ENCODE measurements at places on chromosomes 11 and 22.

GRCh38 chr11:64059339-64060140 is 23.8 kb downstream of the FLRT1 start:
- DNase-seq: no peak

DNA sequence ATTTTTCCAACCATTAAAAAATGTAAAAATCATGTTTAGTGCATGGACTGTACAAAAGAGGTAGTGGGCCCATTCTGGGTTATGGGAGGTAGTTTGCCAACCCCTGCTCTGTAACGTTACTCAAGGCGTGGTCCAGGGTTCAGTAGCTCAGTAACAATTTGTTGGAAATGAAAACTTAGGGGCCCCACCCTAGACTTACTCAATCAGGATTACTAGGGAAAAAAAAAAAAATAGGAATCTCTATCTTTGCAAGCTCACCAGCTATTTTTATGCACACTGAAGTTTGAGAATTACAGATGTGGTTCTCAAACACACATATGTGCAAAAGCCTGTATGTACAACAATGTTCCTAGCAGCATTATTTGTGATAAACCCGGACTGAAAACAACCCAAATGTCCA is 17.3 kb upstream of the LMO2 start:
- no peak for DNase-seq

- no peak for DNase-seq
Measured at GRCh38 chr11:129102225-129102624, 89.9 kb downstream of the ARHGAP32 start.

DNA sequence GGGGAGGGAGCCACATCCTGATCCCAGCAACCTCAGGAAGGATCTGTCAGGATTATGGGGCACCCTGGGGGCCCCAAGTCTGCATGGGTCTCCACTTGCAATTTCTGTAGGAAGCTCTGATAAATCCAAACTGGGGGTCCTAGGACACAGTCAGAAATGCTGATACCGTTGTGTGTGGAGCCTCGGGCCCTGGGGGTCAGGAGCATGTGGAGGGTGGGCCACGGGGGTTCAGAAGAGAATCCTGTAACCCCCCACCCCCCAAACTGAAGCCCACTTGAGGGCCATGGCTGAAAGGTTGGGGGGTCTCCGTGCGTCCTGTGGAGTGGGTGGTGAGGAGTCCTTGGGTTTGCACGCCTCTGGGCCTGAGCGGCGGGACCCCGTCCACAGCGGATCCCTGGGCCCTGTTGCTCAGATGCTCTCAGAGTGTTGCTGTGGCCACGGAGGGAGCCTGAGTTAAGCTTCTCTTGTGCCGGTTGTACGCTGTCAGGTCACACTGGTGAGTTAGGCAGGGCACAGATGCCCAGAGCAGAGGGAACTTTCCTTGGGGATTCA is 72.2 kb downstream of the LRP5 start:
- DNase-seq: no peak

GRCh38 chr22:25069758-25070481 is 117.4 kb downstream of the KIAA1671 start:
- peak; percentile 57 for DNase-seq

DNA sequence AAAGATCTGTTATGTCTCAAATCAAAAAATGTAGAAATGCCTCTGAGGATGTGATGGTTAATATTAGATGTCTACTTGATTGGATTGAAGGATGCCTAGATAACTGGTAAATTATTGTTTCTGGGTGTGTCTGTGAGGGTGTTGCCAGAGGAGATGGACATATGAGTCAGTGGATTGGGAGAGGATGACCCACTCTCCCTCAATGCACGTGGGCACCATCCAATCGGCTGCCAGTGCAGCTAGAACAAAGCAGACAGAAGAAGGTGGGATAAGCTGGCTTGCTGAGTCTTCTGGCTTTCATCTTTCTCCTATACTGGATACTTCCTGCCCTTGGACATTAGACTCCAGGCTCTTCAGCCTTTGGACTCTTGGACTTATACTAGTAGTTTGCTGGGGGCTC is 430.3 kb downstream of the SOX6 start:
- no peak for DNase-seq

GRCh38 chr11:19959210-19959609 is 201.1 kb downstream of the DBX1 start:
- DNase-seq: no peak

DNA sequence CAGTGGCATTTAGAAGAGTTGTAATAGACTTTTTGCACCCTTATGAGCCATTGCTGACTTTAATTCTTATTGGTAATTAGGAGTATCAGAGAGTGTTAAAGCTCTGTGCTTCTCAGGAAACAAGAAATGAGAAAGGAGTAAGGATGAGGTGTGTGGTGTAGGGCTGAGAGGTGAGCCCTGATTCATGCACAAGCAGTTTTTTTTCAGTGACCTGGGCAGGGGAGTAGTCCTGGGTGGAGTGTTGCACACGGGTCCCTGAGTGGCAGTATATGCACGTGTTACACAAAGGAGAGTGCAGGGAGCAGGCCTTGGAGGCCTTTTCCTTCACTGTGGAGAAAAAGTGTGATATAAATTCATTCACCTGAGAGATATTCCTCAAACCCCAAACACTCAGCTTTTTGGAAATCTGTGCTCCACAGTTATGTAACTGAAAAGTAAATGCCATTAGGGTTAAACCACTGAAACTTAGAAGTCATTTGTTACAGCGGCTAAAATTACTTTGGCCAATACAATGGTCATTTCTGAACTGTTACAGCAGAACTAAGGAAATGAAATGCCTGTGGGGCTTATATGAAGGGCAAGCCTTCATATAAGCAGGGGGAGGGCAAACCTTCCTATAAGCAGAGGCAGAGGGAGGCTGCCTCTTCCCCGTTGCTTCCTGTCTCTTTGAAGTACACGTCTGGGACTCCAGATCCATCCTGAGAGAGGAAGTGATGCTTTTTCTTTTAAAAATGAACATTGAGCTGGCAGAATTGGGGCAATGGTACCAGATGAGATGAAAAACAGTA is 62.6 kb upstream of the OLFML1 start:
- peak; percentile 3 for DNase-seq

GRCh38 chr11:128297805-128298204 is 289.6 kb downstream of the ETS1 start:
- DNase-seq: no peak

DNA sequence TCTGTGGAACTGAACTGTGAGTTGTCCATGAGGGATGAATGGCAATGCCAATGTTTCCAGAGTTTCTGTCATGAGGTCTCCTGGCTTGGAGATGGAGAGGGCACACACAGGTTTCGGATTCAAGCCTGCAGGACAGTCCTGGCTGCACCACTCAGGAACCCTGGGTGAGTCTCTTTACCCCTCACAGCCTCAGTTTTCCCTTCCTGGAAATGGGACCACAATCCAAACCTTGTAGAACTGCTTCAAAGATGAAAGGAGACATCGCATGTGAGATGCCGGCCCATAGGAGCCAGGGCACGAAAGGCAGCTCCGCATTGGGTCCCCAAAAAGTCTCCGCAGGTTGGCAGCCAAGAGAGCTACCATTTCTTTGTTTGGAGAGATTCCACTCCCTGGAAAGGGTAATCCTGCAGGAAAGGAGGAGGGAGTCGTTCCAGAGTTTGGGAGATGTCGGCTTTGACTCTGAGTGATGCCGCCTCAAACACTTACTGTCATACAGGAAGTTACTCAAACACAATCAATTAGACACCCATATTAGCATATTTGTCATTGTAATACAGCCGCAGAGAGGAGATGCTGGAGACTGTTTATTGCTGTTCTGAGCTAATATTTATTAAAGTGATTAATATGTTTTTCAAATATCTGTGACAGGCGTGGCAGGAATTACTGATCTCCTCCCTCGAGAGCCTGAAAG is 318.3 kb downstream of the MN1 start:
- no peak for DNase-seq

GRCh38 chr22:41157083-41157482 is 48.0 kb upstream of the L3MBTL2 start:
- DNase-seq: no peak

GRCh38 chr22:50184902-50185374 is 775 bp upstream of the TRABD start:
- no peak for DNase-seq

- DNase-seq: no peak
Measured at GRCh38 chr11:200224-201003, 6.8 kb downstream of the BET1L start.

- DNase-seq: no peak
Measured at GRCh38 chr11:65492637-65493366, 6.0 kb upstream of the MALAT1 start.

DNA sequence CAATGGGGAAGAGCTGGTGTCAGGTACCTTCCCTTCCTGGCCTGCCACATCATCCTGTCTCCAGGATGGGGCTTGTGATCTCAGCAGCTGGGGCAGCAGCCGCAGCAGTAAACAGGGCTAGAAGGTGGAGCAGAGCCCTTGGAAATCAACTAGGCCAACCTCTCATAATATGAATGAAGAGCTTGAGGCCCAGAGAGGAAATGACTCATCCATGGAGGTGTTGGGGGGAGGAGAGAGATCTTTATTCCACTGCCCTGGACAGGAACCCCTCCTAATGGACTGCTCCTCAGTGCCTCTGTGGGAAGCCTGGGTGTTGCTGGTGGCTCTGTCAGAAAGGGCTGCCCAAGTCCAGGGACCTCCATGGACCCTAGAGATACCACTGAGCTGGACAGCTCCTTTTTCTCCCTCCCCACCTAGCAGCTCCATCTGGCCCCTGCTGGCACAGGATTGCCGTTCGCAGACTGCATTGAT is 111.8 kb downstream of the OSBP2 start:
- DNase-seq: no peak

DNA sequence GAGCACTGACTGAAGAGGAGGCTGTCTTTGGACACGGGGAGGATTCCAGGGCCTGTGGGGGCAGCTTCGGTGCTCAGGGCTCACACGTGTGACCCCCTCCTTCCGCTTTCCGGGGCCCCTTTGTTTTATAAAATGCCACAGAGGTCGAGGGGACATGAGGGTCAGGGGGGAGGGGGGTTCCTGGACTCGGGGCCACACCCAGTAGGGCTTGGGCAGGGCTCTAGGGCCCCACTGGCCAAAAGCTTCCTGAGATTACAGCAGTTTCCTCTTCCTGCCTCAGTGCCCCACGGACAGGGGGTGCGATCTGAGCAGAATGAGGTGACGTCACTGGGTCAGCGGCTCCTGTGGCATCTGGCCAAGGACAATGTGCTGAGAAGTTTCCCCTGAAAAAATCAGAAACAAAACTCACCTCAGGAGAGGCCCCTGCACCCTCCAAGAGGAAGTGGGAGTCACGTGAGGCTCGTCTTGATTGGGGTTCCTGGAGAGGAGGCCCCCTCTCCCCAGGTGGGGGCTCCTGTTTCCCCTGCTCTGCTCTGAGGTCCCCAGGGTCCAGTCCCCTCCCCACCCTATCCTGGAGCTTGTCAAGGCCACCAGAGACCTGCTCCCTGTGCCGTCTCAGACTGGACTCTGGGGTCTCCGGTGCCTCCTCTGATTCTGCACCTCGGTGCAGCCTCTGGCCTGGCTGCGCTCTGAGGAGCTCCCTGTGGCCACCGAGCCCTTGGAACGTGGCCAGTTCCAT is 6.4 kb upstream of the IFITM3 start:
- DNase-seq: peak; percentile 77

GRCh38 chr11:6269994-6270393 is 10.4 kb downstream of the CCKBR start:
- DNase-seq: no peak

DNA sequence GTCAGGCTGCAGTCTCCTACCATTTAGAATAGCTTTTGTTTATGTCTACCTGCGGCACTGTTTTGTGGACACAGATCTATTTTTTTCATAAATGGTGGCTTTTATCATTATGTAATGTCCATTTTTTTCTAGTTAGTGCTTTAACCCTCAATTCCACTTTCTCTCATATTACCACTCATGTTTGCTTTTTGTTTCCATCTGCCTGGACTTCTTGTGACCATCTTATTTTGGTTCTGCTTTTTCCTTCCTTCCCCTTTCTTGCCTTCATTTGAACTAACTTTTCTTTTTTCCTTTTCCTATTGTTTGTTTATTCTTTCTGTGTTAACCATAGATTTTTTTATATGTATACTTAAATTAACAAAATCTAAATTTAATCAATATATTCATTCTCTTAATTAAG is 98.5 kb upstream of the SLC22A12 start:
- no peak for DNase-seq

GRCh38 chr22:46547883-46548244 is 10.4 kb upstream of the CELSR1 start:
- DNase-seq: no peak

DNA sequence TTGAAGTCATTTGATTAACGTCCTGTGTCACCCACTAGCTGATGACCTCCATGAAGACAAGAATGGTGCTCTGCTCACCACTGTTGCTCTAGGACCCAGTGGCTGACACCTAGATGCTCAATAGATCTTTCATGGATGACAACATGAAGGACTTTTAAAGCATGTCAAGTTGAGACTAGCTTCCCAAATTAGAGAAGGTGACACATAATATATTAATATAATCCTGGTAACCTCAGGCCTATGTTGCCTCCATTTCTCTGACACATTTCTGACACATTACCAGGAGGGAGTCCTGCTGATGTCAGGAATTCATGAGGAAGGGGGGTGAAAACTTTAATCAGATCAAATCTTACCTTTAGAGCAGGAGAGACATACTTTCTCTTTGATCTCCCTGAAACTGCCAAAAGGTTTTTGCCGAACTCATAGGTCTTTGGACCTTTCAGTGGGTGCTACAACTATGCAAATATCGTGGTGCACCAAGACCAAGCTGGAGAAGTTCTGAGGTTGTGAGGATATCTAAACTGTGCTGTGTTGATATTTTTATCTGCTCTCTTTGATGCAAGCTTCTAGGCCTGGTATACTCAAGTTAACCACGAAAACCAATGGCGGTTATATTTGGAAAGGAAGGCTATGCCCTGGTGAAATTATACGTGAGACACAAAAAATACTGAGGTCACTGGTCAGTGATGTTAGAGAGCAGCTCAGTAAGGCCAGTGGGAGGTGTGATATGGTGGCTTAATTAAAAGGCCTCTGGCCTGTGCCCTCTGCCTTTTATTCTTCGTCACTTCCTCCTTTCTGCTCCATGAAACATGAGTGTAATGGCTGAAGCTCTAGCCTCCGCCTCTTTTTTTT is 13.2 kb upstream of the AMPD3 start:
- DNase-seq: no peak

- DNase-seq: no peak
Measured at GRCh38 chr22:22769434-22770279, 118.0 kb upstream of the IGLL5 start.

DNA sequence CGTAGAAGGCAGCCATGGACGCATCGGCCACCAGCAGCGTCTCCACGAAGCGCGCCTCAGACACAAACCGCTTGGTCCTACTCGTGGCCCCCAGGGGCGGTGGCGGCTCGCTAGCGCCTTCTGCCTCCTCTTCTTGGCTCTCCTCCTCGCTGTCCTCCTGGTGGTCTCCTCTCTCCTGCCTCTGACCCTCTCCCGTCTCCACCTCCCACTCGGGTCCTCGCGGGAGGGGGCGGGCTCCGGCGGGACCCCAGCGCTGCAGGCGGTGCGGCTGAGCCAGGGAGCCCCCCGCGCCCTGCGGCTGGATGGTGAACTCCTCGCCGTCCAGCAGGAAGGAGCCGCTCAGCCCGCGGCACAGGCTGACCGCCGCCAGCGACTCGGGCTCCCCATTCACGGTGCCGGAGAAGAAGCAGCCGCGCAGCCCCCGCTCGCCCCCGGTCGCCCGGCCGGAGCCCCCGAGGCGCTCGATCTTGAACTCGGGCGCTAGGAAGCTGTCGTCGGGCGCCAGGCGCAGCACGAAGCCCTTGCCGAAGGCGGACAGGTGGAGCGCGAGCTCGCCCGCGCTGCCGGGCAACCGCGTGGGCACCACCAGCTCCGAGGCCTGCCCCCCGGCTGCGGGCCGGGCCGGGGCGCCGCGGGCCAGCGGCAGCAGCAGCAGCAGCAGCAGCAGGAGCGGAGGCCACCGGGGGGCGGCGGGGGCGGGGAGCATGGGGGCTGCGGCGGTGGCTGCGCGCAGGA is 661 bp downstream of the ADAMTS8 start:
- no peak for DNase-seq

All from CD4-positive, alpha-beta T cell treated with Interleukin-6 at 100 ng/mL for 8 hours (primary cell).